ENCODE measurements at places on chromosomes 2 and 18.

- no peak for DNase-seq
Observed at GRCh38 chr18:56374007-56374655, 264.3 kb downstream of the TXNL1 start.

GRCh38 chr2:152372438-152372984 is 37.5 kb downstream of the FMNL2 start:
- DNase-seq = no peak

DNA sequence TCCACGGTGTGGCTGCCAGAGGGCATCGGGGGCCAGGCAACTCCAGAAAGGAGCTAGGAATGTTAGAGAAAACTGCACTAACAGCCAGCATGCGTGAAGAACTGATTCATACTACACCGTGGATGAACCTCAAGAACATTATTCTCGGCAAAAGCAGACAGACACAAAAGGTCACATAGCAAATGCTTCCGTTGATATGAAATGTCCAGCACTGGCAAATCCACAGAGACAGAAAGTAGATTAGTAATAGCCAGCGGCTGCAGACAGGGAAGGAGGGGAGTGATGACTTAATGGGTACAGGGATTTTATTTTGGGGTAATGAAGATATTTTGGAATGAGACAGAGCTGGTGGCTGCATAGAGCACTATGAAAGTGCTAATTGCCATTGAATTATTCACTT is 37.4 kb downstream of the SCTR start:
- DNase-seq = peak; percentile 2

DNA sequence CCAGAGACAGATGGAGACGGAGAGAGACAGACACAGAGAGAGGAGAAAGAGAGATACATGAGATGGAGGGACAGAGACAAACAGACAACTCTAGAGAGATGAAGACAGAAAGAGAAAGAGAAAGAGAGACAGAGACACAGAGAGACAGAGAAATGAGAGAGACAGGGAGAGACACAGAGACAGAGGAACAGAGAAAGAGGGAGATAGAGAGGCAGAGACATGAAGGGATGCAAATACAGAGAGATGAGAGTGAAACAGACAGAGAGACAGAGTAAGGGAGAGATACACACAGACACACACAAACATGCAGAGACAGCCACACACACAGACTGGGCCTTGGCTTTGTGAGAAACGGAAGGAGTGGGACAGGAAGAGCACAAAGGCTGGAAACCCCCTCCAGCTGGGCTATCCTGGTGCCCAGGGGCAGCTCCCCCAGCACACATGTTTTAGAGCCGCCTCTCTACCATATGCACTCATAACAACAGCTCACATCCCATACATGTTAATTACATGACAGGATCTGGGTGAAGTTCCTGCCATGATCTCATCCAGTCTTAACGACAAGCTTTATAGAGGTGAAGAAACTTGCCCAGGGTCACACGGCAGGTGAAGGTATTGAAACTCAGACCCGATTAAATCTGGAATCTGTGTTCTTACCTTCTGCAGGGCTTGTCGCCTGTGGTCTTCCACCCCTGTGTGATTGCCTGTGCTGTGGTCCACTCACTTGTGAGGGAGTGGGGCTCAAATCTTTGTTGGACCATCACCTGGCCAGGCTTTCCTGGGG is 32.4 kb downstream of the IL18R1 start:
- DNase-seq = no peak

DNA sequence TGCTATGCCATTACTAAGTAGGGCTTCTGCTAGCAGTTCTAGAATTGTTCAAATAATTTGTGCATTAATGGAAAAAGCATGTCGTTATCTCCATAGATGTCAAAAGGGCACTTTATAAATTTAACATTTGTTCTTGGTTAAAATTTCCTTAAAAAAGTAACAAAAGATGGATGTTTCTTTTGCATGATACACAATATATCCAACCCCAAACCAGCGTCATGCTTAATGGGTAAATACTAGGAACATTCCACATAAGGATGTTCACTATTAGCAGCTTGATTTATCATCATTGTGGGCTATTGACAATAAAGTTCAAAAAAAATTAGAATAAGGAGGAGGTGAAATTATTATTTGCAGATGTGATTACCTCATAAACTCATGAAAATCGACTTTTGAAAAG is 79.7 kb downstream of the GREB1L start:
- DNase-seq = no peak

- DNase-seq = no peak
Observed at GRCh38 chr2:157751462-157752058, 122.9 kb upstream of the ACVR1C start.

- no peak for DNase-seq
Observed at GRCh38 chr2:48934807-48935206, 179.3 kb upstream of the LHCGR start.

DNA sequence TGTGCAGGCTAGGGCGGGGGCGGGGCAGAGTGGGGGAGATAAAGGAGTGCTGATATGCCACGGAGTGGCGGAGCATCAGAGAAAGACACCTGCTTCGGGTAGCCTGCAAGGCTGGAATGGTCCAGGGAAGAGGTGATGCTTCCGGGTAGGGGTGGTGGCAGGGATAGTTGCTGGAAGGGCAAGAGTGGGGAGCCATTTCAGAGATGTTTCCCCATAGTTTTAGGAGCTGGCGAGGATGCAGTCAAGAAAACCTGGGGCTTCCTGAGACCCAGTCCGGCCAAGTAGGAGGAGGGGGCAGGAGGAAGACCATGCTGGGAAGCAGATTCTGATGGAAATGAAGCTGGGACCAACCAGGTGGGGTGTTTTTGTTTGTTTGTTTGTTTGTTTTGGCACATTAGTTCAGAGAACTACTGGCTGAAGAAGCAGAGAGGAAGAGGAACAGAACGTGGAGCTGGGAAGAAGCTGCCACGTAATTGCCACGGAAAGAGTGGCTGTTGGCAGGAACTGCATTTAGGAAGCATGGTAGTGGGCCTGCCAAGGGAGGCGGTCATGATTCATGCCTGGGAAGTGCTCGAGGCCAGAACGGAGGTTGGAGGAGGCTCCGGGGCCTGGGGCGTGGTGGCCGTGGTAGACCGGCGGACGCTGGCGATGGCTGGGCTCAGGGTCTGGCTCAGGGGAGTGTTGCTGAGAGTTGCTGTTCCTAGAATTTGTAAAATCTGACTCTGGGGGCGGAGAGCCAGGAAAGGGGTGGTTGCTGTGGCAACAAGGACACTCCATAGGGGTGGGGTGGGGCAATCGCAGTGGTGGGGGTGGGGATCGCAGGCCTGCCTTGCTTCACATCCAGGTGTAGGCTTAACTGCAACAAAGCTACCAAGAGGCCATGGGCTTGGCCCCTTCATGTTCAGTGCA is 8.6 kb upstream of the INPP5D start:
- DNase-seq = no peak

- no peak for DNase-seq
Observed at GRCh38 chr2:83949361-83949760, 509.7 kb downstream of the SUCLG1 start.

DNA sequence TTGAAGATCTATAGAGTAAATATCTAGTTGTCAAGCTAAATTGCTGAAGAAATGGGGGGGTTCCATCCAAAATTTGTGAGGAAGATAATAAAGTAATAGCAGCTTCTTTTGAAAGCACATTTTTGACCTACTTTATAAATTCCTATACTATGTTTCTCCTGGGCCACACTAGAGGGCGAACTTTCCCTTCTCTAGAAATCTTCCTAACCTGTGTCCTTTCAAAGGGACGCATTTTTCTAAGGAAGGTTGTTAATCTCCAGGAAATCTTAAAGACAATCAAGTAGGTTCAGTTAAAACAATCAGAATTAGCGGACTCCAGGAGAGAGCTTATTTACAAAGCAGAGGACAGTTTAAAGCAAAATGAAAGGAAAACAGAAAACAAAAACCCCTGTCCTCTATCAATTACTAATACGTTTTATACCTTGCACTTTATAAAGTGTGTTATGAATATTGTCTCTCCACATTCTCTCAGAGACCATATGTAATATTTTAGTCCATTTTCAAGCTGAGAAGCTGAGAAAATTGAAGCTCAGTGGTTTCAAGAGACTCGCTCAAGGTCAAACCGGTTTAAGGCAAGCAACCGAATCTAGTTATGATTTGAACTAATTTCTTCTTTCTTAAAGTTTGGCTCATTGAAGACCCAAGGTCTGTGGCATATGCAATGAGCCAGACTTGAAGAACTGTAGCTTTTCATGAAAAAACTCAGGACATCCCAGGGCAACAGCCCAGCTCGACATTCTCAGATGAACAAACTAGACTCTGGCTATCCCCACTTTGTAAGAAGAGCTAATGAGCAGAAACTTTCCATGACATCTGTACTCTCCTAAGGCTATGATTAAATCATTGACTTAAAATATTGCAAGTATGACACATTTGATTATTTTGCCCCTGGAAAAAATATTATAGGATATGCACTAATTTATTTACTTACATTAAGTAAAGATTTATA is 273.6 kb downstream of the PAX3 start:
- DNase-seq = no peak

DNA sequence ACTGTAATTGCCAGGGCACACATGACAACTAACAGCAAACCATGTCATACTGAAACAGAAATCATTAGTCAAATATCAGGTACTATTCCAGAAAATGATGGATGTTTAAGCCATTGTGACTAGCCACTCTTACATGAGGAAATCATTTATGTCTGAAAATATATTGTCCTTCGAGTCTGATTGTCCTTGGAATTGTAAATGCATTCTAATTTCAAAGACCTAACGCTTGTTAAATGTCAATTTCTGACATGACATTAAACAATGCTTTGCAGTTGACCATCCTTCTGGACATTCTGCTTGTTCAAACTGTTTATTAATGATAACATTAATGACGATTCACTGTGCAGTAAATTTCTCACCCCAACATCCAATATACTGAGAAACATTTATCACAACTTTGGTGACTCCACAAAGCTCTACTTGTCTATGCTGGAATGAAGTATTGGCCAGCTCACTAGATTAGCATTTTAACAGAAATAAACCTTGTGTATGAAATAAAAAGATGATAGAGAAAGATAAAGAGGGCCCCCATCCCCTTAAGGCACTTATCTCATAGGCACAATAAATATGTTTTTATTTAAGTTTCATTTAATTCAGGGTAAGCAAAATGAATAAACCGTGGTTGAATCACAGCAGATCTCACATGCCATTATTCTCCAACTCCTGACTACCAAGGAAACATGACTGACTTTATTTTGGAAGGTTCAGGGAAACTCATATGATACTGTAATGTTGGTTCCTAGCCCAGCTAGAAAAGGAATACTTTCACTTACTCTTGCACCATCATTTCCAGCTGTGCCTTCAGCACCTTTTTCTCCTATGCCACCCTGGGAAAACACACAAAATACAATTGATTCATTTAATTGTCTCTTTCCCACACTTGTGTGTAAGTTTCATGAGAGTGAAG is 82.3 kb downstream of the COL3A1 start:
- DNase-seq = no peak

DNA sequence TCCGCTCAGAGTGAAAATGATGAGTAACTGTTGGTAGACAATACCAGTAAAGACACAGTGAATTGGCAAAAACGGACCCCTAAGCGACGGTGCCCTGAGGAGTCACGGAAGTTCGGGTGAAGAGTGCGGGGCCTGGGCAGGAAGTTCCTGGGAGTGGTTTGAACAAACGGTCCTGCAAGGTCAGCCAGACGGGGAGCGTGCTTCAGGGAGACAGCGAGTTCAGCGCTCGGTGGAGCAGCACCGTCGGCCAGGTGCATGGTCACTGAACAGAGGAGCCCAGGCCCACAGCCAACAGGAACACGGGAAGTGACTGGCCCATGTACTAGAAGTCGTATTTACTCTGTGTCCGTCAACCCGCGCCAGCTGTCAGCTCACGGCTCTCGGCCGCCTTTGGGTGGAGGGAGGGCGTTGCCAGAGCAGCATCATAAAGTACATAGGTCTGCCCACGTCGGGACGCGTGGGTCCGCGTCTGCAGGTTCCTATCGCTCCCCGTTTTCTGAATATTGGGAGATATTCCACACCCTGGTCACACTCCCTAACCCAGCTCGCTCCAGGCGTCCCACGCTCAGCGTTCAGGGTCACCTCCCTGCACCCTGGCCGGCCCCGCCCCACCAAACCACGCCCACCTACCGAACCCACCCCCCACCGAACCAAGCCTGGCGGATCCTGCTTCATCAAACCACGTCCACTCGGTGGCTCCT is 75.6 kb upstream of the UXS1 start:
- peak; percentile 85 for DNase-seq

GRCh38 chr2:33322612-33323011 is 153.8 kb upstream of the RASGRP3 start:
- DNase-seq = no peak

DNA sequence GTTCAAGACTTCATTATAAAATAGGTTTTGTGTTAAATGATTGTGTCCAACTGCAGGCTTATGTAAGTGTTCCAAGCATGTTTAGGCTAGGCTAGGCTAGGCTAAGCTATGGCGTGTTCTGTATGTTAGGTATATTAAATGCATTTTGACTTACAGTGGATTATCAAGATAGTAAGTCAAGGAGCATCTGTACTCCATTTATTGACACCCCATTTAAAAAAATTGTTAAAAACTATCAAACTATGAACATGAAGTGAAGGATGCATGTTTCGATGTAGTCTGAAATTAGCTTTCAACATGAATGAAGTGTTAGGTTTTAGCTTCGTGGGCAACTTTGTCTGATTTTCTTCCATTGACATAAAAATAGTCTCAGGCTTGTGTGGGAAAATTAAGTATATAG is 290.5 kb downstream of the PARD3B start:
- DNase-seq = no peak

DNA sequence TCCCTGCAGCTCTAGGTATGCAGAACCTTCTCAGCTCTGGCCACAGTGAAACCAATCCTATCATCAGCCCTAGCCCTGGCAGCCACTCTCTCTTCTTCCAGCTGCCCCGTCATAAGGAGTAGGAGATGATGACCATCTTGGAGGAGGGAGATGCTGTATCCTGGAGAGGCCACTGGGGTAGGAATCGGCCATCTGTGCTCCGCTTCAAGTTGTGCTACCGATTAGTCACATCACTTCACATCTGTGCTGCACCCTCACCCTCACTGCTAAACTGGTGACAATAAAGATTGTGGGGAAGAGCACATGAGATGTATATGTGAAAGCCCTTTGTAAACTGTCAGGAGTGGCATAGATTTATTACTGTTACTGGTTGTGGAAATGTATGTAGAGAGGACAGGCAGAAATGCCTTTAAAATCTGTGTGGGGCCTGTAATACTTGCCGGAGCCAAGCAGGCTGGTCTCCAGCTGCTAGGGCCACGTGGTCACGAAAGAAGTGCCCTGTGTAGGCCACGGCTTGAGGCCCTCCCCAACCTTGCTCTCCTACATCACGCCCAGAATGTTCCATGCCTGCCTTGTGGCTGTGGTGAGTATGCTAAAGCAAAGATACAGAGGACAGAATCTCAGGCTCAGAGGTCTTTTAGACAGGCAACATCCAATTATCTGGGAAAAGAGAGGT is 236.8 kb downstream of the CLIP4 start:
- DNase-seq = no peak

- no peak for DNase-seq
Observed at GRCh38 chr2:191783416-191783815, 63.5 kb downstream of the CAVIN2 start.

GRCh38 chr2:196372811-196373664 is 201.7 kb upstream of the STK17B start:
- DNase-seq = no peak

- DNase-seq = no peak
Observed at GRCh38 chr2:44944102-44944951, 2.8 kb downstream of the SIX3 start.
